Cardiac muscle cell (in vitro differentiated cells and primary cell): ENCODE measurements at places on chromosomes 1 and 21. TPM values are rescaled to one million over a fixed set of nuclear protein-coding genes. Genes with fewer than 3 reads are reported as not detected.

Gene WNT3A
- not detected in 2 replicates for total RNA-seq

Gene RUNX1
- total RNA-seq = 0.12 TPM in 1 of 2 replicates, not detected in the other

Gene AMPD1
- not detected in 2 replicates for total RNA-seq

DNA sequence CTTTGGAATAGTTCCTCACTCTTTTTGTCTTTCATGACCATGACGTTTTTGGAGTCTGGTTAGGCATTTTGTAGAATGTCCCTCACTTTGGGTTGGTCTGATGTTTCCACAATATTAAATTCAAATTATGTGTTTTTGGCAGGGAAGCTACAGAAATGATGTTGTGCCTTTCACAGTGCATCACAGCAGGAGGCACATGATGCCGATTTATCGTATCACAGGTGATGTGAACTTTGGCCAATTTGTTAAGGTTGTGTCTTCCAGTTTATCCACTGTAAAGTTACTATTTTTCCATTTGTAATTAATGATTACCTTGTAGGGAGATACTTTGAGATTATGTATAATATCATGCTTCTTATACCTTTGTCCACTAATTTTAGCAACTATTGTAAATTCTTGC is 114.3 kb downstream of the FGGY start:
- DNase-seq = no peak

Gene PRKAA2
- 7.1 and 15.0 TPM in 2 replicates for total RNA-seq

Gene LAD1
- total RNA-seq = 8.4 and 12.6 TPM in 2 replicates

- no peak for DNase-seq
These were observed 108.2 kb upstream of the GREM2 start for GRCh38 chr1:240719953-240720700.

Gene SYT6
- total RNA-seq = 0.09 TPM in 1 of 2 replicates, not detected in the other

Gene TESK2
- 7.8 and 13.9 TPM in 2 replicates for total RNA-seq

DNA sequence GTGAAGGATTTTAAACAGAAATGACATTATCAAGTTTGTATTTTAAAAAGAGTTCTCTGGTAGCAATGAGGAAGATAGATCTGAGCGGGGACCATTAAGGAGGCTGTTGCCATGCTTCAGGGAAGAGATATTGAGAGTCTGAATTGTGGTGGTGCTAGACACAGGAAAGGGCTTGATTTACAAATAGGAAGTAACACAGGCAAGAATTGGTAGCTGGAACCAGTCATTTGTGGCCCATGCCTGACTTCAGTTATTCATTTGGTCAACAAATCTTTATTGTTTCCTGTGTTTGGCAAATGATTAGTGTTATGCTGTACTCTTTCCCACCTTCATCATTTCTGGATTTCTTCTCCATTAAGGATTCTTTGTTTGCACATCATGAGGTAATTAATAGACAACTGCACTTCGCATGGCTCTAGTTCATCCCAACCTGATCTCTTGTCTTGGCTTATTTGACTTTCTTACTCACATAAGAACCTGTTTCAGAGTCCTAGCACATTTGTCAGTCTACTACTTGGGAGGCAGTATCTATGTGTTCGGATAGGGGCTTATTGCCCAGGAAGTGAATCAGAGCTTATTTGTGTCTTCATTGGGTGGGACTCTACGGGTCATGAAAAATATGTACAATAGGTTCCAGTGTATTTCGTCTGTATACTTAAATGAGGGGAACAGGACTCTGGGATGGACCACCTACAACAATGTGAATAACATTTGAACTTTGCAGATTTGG is 32.3 kb downstream of the EEIG2 start:
- no peak for DNase-seq

- DNase-seq = no peak
These were observed 28.6 kb upstream of the C1orf185 start for GRCh38 chr1:51073456-51073855.

GRCh38 chr1:30695439-30695841 is 27.9 kb downstream of the MATN1 start:
- peak; percentile 12 for DNase-seq

Gene ADAMTSL4
- 28.8 and 44.2 TPM in 2 replicates for total RNA-seq

- DNase-seq = no peak
These were observed 485.7 kb downstream of the AJAP1 start for GRCh38 chr1:5140136-5140535.

DNA sequence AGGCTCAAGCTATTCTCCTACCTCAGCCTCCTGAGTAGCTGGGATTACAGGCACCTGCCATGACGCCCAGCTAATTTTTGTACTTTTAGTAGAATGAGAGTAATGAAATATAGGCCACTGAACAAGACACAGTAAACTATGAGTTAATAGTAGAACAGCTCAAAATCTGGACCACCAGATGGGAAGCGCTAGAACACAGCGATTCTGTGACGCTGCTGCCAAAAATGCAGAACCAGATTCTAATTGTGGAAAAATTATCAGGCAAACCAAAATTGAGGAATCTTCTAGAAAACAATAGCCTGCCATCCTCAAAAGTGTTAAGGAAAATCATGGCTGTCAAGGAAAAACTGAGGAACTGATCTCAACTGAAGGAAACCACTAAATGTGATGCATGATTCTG is 111.4 kb upstream of the TIAM1 start:
- no peak for DNase-seq

DNA sequence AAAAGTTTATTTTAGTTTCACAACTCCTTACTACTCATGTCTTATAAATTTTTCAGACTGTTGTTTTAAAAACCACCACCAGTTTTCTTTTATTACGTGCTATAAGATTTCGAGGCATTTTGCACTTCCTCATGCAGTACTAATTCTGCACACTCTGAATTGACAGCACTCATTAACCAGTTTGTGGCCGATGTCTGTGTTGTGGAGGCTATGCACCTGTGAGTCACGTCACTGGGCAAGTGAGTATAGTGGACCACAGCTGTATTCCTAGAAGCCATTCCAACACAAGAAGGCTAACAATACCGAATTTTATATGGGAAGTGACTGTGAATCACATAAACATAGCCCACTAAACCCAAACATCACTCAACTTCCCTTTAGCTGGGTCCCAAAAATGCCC is 21.0 kb upstream of the SPATA6 start:
- no peak for DNase-seq

GRCh38 chr21:36709868-36710728 is 11.2 kb downstream of the SIM2 start:
- no peak for DNase-seq

DNA sequence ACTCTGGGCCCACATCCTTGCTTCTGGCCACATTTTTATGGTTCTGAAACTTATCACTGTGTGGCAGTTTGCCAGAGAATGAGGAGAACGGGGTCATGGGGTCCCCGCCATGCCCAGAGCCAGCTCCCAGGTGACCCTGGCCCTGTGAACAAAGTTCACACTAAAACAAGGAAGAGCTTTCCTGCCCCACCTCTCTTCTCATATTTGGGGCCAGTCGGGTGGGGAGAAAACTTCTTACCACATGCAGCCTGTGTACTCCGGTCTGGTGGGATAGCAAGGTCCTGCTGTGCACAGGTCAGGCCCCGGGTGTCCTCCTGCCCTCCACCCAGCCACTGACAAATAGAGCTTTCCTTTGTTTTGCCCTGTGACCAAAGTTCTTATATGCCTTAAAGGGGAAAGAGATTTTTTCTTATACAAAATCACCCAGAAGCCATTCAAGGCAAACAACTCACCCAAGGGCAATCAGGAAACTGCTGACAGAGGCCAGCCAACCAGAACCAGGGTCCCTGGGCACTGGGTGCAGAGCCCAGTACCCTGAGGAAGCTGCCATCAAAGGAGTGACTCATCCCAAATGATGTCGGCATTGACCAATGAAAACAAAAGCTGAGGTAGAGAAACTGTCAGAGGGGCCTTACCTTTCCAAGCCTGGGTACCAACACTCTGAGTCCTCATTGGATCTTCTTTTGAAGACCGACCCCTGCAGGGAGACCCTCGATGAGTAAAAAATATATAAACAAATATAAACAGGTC is 53.6 kb downstream of the OLIG1 start:
- no peak for DNase-seq

Gene HES3
- not detected in 2 replicates for total RNA-seq

GRCh38 chr1:42962641-42963377 is 4.1 kb upstream of the SLC2A1 start:
- no peak for DNase-seq

Gene FCRL6
- total RNA-seq = not detected in 2 replicates

Gene BEST4
- total RNA-seq = 0.32 and 0.98 TPM in 2 replicates

Gene LAPTM5
- total RNA-seq = 0.11 and 0.45 TPM in 2 replicates

DNA sequence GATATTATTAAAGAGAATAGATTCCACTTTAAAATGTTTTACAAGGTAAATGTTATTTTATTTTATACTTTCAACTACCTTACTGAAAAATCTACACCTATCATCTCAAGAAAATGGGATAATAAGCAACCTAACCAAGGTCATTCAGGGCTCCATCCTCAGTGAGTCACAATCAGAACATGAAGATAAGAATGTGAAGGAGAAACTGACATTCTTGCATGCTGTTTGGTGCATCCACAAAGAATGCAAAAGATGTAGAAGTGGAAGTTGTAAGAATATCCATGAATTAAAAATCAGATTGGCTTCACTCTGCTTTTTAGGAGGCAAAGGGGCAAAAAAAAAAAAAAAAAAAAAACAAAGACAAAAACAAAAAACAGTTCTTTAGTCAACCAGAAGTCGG is 6.5 kb downstream of the WARS2 start:
- peak; percentile 41 for DNase-seq
